Adrenal gland (tissue), 19 donors: ENCODE measurements at places on chromosomes 7 and 10. TPM values are rescaled to one million over a fixed set of nuclear protein-coding genes. Genes with fewer than 3 reads are reported as not detected.

NPFFR1 gene
- polyA plus RNA-seq: 0.03 TPM

ZSCAN25 gene
- 7.9 TPM for polyA plus RNA-seq

SPDYE16 gene
- 0.16 TPM for polyA plus RNA-seq

OR2A42 gene
- polyA plus RNA-seq: 0.16 TPM

TAS2R41 gene
- not detected for polyA plus RNA-seq

MEIG1 gene
- 0.95 TPM for polyA plus RNA-seq

SLC39A12 gene
- polyA plus RNA-seq: not detected

CRYGN gene
- not detected for polyA plus RNA-seq

SEC61A2 gene
- polyA plus RNA-seq: 5.8 TPM

GSAP gene
- polyA plus RNA-seq: 56.1 TPM

PLAU gene
- 2.6 TPM for polyA plus RNA-seq

XRCC2 gene
- polyA plus RNA-seq: 0.62 TPM

ASAH2 gene
- 0.32 TPM for polyA plus RNA-seq

NPSR1 gene
- polyA plus RNA-seq: not detected

DPCD gene
- polyA plus RNA-seq: 28.6 TPM
